Panc1 (cell line): ENCODE measurements at places on chromosomes 2 and 18. TPM values are rescaled to one million over a fixed set of nuclear protein-coding genes. Genes with fewer than 3 reads are reported as not detected.

- DNase-seq, result no peak
These were observed 75.8 kb downstream of the RDH14 start for GRCh38 chr2:18484625-18485024.

- no peak for DNase-seq
These were observed 18.1 kb downstream of the TIMM21 start for GRCh38 chr18:74166386-74166785.

DNA sequence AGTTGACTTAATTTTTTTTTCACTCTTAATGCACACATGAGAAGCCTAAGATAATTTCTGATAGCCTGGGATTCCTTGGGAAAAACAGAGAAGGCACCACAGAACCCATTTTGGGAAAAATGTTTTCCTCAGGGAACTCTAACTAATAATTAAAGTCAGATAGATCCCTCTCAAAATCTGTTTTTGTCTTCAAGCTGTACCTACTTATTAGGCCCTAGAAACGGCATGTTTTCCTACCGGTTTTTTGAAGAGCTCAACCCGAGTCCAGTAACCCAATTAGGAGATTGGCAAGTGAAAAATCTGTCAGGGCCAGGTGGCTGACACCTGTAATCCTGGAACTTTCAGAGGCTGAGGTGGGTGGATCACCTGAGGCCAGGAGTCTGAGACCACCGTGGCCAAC, 16.1 kb upstream of the PDK1 start:
- no peak for DNase-seq

- no peak for DNase-seq
These were observed 18.0 kb downstream of the REL start for GRCh38 chr2:60899230-60899891.

DNA sequence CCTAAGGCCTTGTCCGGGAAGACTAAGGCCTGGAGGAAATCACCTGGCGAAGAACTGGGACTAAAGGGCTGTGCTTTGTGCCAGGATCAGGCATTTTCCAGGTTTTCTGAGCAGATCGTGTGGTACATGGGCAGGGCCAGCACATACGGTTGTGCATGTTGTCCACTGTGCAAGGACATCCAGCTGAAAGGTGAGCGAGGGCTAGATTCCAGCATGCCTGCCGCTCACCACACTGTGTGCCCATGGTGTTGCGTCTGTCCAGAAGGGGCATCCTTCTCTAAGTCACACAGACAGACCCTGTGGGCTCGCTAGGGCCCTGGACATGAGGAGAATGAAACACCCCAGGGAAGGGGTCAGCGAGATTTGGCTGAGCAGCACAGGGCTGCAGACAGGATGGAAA, 80.3 kb upstream of the TAF1B start:
- no peak for DNase-seq

DNA sequence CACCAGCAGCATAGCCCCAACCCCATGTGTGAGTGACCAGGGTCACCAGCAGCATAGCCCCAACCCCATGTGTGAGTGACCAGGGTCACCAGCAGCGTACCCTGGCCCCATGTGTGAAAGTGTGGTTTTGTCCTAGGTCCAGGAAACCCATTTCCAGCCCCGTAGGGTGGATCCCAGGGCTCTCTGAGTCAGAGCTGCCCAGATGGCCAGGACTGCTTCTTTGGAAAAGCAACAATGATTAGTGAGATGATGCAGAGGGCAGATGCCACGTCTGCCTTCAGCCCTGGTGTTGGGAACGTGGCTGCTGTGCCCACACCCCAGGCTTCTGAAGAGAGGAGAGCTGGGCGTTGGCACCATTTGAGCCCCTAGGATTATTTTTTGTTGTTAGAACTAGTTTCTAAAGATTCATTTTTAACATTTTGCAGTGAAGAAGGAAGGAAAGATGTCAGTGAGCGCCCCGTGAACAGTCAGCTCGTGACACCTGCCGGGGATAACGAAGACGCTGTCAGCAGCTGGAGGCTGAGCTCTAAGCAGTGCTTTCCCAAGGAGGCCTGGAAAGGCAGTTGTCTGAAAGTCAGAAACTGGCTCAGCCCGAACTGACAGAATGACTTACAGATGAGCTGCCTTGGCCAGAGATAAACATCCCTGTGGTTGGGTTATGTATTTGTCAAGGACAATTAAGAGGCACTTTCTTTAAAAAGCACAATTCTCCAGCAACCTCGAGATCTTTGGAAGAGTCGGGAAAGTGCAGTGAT, 32.1 kb upstream of the KCNG2 start:
- DNase-seq, result no peak

DNA sequence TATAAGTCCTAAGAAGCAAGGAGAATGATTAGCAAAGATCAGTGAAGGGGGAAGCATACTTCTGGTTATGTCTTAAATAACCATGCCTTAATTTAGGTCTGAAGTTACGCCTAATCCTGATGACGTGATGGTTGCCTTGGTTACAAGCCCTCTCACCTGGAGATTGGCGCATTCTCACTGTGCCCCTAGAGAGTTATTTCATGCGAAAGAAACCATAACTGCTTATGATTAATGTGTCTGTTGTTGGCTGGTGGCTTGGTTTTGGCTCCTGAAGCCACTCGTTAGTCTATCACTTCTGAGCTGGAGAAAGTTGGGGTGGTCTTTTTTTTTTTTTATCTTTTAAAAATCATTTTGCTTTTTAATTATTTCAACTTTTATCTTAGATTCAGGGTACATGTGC, 47.0 kb downstream of the TNFRSF11A start:
- DNase-seq, result no peak

DNA sequence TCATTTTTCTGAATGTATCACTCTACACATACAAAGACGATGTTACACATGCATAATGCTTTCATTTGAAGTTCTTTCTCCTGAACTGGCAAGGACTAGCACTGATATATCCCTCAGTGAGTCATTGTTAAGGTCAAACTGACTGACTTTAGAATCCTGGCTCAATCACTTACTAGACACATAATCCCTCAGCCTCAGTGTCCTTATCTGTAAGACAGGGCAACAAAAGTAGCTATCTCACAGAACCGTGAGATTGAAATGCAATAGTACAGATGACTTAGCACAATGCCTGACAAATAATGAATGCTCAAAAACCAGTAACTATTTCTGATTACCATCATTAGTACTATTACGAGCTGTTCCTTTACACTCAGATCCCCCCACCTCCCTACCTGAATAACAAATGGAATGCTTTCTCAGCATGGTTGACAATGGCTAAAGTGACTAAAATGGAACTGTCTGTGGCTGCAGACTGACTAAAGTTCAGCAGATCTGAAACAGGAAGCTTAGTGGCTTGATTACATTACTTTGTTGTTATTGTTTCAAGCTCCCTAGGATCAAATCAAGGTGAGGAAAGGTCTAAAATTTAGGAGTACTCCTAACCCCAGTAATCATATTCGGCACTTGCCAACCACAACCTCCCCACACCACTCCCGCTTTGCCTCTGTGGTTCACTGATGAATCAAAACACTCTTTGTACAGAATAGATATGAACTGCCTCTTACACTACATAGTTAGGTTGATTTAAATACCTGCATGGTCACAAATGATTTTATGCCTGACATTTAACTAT, 35.8 kb upstream of the CACNB4 start:
- no peak for DNase-seq

DNA sequence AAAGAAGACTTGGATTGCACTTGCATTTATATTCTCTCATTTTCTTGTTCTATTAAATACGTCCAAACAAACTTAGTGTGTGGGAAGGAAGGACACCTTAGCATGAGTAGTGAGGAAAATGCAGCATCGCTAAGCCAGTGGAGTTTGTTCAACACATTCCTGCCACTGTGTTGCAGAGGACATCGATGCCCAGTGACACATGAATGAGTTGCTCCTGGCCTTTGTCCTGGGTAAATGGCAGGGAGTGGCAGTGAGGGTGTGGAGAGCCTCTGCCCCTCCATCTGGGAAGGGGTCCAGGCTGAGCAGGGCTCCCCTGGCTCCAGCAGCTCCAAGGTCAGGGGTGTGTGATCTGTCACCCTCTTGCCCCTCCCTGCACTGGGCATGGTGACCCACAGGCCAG, 75.9 kb downstream of the CABLES1 start:
- DNase-seq, result no peak

- DNase-seq, result no peak
These were observed 75.1 kb downstream of the ACOXL start for GRCh38 chr2:110807522-110807921.

GRCh38 chr18:78242254-78242643, 737.4 kb upstream of the SALL3 start:
- no peak for DNase-seq

- DNase-seq, result no peak
These were observed 23.4 kb upstream of the PAX3 start for GRCh38 chr2:222322236-222322635.

DNA sequence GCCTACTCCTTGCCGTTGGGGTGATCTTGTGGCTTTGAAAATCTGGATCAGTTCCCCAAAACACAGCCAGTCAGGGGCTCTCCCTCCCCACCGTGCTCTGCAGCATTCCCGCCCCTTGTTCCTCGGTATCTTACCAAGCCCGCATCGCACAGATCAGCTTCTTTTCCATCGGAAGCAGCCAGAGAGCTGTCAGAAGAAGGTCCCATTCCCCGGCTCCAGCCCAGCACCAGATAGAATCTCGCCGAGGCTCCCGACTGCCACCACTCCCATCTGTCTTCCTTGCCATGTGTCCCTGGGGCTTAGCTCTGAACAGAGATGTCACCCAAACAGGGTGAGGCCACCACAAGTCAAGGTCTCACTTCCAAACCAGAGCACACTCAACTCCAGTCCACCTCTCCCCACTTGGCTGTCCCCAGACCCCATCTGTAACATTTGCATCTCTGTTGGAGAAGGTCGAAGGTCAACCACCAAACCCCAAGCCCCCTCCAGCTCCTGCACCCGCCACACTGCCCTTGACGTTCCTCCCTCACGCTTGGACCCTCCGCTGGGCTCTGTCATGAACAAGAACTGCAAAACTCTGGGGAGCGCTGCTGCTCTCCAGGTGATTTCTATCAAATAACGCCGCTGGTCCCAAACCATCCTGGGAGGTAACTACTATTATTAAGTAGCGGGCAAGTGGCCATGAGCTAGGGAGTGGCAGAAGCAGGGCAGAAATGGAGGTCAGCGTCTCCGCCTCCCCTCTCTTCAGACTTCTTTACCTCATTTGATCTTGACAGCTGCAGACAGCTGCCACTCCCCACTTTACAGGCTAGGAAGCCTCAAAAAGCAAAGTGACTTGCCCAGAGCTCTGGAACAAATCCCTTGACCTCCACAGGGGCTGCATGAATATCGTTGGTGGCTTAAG, 70.0 kb upstream of the TAF1B start:
- no peak for DNase-seq

DNA sequence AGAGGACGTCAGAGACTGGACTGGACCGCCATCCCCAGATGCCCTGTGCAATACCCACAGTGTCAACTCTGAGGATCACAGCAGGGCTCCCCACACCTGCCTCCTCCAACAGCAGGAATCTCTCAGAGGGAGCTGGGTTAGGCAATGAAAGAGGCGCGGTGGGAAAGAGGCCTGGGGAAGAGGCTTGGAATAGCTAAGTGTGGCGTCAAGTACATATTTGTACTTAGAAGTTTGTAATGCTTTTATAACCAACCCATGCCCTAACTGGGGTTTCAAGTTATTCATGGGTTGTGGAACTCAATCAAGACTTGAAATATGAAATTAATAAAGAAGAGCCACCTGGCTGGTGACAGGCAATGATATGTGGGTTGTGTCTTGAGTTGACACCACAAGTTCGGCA, 28.7 kb downstream of the CYP26B1 start:
- no peak for DNase-seq

- no peak for DNase-seq
These were observed 211.9 kb upstream of the SMIM21 start for GRCh38 chr18:75639472-75639831.

DNA sequence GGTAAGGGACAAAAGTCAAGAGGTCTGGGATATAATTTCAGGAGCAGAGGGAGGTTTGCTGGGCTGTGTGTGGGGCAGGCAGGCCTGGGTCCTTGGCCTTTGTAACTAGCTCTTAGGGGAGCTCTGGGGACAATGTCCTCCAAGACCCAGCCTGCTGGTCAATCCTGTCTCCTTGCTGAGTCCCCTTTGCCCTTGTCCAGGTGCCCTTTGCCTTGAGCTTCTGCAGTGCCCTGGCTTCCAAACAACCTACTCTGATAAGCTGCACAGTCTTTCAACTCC, 30.0 kb upstream of the REEP1 start:
- DNase-seq, result no peak

DNA sequence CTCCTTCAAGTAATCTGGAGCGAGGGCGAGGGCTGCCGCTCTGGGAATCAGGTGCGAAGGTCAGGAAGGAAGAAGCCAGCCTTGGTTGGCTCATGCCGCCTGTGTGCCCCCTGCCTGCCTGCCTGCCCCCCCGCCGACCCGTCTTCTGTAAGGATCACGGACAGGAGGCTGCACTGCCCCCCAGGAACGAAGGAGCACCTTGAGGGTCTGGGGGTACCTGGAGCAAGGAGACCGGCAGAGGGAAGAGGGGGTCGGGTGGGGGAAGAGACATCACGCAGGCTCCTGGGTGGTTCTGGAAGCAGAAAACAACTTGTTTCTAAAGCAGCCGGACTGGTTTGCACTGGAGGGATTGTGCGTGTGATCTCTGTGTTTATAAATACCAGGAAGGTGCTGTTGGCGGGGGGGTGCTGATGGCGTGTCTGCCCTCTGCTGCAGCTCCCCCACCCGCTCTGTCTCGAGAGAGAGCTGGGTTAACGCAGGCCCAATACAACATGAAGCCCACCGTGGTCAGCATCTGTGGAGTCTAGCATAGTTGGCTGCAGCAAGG, 1.7 kb downstream of the FOSL2 start:
- no peak for DNase-seq

DNA sequence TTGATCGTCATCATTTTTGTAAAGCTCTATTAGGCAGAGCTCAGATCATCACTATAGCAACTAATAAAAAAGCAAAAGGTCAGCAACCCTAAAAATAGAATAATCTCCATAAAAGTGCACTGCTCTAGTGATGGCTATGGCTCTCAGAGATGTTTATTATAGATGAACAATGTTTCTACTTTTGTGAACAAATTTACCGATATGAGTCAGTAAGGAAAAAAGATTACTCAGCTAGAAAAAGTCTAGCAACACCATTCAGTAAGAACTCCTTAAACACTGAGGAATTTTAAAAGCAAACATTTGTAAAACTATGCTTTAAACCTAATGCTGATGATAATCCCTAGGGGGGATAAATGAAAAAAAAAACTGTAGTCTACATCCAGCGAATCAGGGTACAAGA, 69.6 kb downstream of the ACVR1C start:
- no peak for DNase-seq

DNA sequence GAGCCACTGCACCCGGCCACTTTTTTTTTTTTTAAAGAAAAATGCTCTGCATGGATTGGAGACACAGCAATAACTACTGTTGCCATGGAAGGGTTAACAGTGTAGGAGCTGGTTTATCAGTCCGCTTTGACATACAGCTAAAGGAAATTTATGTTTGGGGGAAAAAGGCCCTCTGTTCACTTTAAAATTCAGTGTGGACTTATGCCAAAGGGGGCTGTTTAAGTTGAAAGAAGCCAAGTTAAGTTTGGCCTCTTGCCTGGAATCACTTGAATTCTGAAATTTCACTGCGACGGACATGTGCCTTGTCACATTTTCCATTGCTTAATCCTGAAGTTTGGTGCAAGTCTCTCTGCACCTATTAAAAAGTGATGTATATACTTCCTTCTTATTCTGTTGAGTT, 3.1 kb downstream of the KCNE4 start:
- DNase-seq, result no peak

Gene SP100
- total RNA-seq, result 27.2 TPM

Gene C1QL2
- not detected for total RNA-seq

Gene COL6A3
- total RNA-seq, result 0.69 TPM

Gene SULT1C4
- total RNA-seq, result not detected

Gene RASGRP3
- 2.6 TPM for total RNA-seq

Gene CDC42EP3
- total RNA-seq, result 6.1 TPM

Gene FRZB
- 0.08 TPM for total RNA-seq
